Fibroblast of skin of scalp (primary cell): ENCODE measurements at places on chromosomes 12 and 14.
A peak's percentile ranks its signal among the peaks of the same experiment; 100 is the strongest.

DNA sequence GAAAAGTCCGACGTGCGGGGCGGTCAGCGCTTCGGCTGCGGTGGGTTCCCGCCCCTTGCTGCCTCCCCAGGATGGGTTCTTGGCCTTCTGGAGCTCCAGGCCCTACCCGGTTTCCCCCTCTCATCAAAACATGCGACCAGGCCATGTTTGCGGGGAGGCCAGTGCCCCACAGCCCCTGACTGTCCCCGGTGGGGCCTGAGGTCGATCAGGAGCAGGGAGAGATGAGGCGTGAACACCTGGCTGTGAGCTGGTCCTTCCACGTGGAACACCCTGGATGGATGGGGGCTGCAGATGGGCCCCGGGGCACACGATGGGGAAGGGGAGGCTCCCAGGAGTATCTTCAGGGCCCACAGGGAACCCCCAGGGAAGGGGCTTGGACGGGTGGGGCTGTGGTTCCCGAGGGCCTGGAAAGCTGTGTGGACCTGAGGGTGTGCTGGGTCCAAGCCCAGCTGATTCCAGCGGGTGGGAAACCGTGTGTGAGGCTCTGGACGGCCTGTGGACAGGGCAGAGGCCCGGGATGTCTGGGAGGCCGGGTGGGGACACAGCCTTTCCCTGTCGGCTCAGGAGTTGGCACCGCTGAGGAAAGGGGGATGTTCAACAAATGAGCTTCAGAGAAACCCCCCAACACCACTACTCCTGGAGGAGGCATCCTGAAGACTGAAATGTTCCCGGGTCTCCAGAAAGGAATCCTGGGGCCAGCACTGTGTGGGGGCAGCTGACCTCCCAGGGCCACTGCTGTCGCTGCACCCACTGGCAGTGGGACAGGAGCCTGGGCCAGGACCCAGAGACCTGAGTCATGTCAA, 187.0 kb upstream of the C14orf180 start:
- DNase-seq: no peak

- no peak for DNase-seq
Observed at GRCh38 chr12:104788840-104789271, 169.2 kb downstream of the SLC41A2 start.

GRCh38 chr14:50944647-50945413, 547 bp upstream of the PYGL start:
- no peak for DNase-seq

GRCh38 chr12:57868851-57869268, 22.3 kb upstream of the CTDSP2 start:
- peak; percentile 65 for DNase-seq

DNA sequence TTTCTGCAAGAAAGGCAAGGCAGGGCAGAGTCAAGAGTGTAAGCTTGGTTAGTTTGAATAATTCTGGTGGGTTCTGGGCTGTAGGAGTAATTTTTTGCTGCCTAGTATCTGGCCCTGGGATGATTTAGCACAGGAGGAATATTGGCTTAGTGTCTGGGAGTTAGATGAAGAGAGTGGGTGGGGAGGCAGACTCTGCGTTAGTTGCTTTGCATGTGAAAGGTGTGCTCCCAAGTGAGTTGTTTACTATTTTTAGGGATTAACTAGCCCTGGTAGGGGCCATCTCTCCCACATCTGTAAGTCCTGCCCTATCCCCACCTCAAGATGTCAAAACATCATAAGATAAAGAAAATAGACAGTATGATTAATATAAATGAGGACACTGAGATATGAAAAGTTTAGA, 249.7 kb downstream of the LRIG3 start:
- no peak for DNase-seq

DNA sequence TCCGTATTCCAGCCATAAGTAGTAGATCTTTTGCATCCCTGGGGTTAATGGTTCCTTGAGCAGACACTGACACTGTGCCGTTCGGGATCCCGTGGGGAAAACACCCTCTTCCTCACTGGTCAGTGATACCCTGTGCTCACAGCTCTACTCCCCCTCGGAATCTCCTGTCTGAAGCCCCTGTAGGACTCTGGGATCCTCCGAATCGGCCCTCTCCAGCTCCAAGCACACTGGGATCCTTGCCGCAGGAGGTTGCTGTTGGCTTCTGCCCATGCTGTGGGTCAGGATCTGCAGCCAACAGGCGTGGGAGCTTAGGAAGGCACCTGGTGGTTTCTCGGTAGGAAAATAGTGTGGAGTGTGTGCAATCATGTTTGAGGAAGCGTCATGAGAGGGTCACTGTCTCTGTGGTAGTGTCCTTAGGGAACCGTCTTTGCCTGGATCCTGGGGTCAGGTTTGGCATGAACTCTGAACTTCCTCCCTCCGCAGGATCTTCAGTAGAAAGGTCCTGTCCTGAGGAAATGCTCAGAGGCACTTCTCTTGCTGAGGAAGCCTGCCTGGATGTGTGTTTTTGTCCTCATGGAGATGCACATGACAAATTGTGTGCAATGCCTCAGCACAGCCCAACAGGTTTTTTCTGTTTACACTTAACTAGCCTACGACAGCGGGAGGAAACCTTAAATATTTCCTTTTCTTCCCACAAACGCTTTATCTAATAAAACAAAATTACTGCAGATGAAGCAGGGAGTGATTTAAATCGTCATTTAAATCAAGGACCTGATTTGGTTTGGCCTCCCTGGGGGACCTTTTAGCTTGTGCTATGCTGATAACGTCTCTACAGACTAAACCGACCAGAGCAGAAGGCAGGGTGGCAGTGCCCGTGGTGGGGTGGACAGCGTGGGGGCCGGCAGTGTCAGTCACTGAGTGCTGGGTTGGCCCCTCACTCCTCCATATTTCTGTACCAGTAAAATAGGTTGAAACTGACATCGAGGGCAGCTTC, 18.7 kb downstream of the FBXL14 start:
- no peak for DNase-seq

- no peak for DNase-seq
Observed at GRCh38 chr14:60652674-60653651, 3.7 kb upstream of the SIX1 start.

DNA sequence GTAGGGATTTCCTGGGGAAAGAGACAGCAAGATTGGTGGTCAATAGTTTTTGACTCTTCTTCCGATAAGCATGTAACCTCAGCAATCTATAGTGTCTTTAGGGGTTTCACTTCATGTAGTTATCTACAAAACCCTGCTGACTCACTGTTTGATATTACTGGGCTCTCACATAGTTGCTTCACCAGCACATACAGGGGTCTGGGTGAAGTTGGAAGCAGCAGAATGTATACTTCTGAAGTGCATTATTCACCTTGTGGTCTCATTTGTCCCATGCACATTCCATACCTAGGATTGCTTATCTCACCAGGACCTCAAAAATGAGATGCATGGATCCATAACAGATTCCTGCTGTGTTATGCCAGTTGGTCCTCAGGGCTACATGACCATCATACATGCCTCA, 280.0 kb downstream of the LRIG3 start:
- peak; percentile 20 for DNase-seq

DNA sequence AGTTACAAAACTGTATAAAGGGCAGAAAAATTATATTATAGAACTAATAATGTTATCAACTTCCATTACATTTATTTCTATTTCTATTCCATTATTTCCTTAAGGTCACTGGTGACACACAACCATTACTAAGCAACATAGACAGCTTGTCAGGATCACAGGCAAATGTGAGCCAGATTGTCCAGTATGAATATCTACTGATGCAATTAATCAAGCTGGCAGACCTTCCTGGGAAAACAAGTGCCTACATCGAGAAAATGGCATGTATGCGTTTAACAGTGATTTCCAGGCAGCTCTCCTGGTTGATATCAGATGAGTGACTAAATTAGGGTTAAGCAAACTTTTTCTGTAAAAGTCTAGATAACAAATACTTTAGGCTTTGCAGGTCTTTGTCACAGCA, 36.9 kb upstream of the TSPAN8 start:
- DNase-seq: no peak

DNA sequence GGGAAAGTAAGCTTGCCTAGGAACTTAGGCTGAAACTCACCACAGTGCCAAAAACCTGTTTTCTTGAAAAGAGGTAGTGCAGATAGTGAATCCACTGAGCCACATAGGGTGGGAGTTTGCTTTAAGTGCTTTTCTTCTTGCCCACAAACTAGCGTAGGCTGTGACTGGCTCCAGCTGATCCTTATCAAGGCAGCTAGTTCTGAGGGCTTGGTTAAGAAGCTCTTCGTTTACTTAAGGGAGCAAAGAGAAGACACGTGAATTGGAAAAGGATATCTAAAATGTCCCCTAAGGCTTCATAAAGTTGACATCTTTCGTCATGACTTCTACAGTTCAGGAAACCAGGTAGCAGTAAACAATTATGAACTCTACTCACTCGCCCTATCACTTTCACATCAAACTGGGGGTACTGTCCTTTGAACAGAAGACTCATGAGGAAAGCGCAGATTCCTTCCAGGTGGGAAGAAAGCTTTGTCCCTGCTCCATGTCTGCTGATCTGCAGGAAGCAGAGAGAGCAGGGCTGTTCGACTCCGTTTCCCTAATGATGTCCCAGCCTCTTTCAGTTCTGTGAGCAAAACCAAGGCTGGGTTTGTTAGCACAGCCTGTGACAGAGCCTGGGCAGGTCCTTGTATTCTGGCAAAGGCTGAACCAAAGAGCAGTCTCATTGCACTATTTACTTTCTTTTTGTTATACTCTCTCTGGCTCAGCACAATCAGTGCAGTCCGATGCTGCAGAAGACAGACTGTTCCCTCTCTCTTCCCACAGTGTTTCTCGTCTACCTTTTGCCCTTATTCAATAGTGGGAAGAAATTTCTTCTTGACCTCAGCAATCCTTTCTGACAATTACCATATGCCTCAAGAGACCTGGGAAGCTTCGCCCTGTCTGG, 93.5 kb upstream of the ETV6 start:
- DNase-seq: no peak

DNA sequence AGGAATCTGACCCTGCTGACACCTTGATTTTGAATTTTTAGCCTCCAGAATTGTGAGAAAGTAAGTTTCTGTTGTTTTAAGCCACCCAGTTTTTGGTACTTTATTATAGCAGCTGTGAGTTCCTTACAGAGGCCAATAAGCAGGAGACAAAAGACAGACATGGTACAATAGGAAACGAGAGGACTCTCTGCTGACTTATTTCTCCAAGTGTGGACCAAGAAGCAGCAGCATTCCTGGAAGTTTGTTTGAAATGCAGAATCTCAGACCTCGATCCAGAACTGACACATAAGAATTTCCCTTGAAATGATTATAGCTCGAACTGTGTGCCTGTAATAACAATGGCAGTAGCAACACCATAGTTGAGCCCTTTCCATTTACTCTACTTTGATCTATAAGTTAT, 31.9 kb upstream of the LUM start:
- DNase-seq: no peak

- DNase-seq: no peak
Observed at GRCh38 chr12:124015494-124016461, 42.8 kb downstream of the ZNF664 start.

DNA sequence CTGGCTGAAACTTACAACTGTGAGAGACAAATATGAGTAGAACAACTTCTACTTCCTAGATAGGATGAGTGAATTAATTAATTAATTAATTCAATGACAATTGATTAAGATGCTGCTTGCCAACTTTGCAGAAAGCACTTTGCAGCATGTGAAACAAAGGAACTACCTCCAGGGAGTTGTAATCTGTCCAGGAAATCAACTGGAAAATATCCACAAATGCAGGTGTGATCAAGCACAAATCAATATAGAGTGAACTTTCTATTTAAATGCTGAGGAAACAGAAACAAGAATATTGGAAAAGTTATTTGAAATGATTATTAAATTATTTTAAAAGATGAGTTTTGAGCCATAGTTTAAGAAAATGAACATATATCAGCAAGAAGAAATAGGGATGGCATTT, 163.9 kb upstream of the ARID2 start:
- DNase-seq: no peak

GRCh38 chr12:1812650-1813302, 7.6 kb upstream of the LRTM2 start:
- no peak for DNase-seq

GRCh38 chr12:54587315-54587873, 1.1 kb downstream of the PPP1R1A start:
- DNase-seq: no peak

DNA sequence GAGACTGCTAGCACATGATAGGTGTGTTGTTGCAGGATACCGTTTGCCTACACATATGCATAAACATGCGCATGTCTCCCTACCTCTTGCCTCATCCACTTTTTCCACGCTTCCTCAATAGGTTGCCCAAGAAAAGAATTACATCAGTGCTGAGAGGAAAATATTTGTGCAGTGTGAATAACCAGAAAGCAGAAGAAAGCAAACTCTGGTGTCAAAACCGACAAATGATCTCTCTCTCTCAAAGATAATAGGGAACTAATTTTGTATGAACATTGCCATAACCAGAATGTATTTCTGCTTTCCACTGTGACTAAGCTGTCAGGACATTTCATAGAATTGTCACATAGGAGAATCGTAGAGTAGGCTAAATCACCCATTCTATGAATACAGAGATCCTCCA, 1.3 kb downstream of the CLEC7A start:
- DNase-seq: no peak

- DNase-seq: peak; percentile 35
Observed at GRCh38 chr12:26374934-26375680, 179.7 kb downstream of the SSPN start.

GRCh38 chr14:89123851-89124250, 293.2 kb downstream of the FOXN3 start:
- no peak for DNase-seq

DNA sequence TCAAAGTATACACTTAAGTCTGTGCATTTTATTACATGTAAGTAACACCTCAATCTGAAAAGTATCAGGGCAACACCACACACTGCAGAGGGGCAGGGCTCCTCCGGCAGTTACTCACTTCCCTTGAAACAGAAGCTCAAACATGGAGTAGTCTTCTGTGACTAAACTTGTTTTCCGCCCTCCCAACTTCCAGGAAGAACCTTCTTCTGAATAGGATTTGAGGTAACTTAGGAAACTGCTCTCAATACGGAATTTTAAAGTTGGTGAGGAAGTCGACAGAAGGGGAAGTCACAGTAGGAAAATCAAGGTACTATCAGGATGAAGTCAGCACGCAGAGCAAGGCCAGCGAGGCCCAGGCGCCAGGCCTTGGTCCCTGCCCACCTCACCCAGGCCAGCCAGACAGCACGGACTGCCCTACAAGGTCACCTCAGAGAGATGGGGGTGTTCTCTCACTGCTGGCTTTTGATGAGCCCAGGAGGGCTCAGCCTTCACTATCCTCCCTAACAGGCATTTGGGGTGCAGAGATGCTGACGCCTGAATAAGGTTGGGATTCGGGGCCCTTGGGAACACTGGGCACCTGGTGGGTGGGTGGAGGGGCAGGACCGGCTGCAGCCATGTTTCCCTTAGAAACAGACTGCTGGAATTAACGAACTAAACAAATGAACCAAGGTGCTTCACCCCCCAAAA, 5.8 kb downstream of the ANKRD9 start:
- DNase-seq: no peak

DNA sequence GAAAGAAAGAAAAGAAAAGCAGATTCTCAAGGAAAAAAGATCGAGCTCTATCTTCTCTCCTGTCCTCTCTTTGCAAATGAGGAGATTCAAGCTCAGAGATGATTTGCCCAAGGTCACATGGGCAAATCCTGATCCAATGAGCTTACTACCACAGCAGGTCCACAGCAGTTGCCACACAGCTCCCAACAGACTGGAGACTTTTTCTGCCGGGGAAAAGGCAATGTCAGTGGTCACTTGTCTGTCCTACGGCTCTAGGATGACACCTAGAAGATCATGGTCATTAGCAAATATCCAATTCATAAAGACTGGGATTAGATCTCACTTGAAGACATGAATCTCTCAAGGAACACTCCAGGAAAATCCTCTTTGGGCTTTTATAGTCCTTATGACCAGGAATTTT, 58.8 kb downstream of the TTC7B start:
- DNase-seq: no peak

- DNase-seq: no peak
Observed at GRCh38 chr12:132492522-132492921, 2.6 kb downstream of the FBRSL1 start.

- DNase-seq: no peak
Observed at GRCh38 chr12:49298160-49298559, 3.2 kb downstream of the PRPH start.
